SK-MEL-5 (cell line): ENCODE measurements at places on chromosomes 16 and 17.

DNA sequence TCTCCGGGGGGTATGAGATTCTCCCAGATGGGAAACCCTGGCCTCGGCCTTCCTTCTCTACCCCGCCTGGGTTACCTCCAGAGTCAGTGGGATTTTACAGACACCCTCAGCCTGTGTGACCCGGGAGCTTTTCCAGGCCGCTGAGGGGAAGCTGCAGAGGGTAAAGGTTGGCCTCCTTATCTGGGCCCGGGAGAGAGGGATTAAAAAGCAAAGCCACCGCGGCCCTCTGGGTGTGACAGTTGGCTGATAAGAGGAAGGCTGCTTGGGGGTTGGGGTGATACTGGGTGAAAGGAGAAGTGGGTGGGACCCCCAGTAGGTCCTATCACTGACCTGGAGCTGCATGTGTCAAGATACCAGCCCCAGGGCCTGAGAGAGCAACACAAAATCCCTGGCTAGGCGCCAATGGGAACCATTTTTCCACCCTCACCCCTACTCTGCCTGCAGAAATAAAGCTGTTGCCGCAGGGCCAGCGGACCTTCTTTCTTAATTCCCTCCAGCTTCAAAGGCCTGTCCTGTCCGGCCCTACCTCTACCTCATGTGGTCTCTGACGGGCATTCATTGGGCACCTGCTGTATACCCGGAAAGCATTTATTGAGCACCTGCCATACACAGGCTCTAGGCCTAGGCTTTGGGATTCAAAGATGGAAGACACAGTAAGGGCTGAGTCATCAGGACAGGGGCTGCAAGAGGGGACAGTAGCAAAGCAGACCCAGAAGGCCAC lies 77.6 kb upstream of the GSE1 start:
- no peak for DNase-seq

DNA sequence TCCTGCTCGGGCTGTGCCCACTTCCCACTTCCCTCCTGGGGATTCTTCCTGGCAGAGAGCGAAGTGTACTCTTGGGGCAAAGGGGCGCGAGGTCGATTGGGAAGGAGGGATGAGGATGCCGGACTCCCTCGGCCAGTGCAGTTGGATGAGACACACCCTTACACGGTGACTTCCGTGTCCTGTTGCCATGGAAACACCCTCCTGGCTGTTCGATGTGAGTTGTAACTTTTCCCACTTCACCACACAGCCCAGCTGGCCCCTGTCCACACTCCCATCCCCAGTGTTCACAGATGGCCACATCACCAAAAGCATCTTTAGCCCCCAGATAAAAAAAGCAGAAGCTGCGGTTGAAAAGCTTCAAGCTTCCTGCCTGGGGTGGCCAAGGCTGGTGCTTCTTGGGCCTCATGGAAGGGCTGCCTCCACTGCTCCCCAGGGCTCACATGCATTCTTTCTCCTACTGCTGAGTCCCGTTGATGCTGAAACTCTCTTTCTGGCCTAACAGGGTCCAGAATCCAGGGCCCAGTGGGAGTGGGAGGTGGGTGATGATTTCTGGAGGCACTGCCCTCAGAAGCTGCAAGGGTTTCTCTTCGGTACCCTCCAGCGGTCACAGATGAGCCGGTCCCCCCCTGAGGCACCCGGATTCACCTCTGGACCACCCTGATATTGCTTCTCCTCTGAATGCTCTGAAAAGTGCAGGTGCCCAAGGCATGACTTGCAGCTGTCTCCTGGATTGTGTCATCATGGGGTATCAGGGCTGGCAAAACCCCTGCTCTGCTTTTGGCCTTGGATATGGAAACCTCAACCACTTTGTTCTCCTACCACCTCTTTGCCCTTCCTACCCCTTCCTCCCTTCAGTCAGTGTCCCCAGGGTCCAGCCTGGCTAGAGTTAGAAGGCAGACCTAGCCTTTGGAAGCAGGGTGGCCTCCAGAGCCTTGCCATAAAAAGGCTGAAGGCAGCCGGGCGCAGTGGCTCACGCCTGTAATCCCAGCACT lies 2.2 kb upstream of the TRAF4 start:
- no peak for DNase-seq

GRCh38 chr17:27461192-27461859 lies 5.1 kb downstream of the KSR1 start:
- no peak for DNase-seq

DNA sequence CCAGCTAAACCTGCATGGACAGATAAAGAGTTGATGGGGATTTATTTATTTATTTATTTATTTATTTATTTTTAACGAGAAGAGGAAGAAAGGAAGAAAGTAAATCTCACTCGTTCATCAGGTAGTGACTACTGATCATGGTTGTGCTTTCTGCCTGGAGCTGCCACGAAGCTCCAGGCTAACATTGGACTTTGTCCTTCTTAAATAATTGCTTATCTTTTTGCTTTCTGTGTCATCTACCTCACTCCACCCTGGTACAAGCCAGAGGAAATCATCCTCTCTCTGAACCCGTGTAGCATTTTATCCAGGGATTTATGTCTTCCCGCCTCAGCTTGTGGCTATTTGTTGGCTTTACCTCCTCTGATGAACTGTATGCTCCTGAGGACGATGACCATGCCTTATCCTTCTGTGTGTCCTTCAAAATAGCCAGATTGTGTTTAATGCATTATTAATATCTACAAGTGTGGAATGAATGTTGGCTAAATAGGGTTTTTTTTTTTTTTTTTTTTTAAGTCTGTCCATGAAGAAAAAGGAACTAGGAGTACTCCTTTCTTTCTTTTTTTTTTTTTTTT lies 8.0 kb upstream of the SLC12A3 start:
- no peak for DNase-seq

GRCh38 chr17:62625184-62625869 lies 2.1 kb upstream of the MRC2 start:
- no peak for DNase-seq
